RCC 7860 (cell line): ENCODE measurements at places on chromosomes 1 and 21.

DNA sequence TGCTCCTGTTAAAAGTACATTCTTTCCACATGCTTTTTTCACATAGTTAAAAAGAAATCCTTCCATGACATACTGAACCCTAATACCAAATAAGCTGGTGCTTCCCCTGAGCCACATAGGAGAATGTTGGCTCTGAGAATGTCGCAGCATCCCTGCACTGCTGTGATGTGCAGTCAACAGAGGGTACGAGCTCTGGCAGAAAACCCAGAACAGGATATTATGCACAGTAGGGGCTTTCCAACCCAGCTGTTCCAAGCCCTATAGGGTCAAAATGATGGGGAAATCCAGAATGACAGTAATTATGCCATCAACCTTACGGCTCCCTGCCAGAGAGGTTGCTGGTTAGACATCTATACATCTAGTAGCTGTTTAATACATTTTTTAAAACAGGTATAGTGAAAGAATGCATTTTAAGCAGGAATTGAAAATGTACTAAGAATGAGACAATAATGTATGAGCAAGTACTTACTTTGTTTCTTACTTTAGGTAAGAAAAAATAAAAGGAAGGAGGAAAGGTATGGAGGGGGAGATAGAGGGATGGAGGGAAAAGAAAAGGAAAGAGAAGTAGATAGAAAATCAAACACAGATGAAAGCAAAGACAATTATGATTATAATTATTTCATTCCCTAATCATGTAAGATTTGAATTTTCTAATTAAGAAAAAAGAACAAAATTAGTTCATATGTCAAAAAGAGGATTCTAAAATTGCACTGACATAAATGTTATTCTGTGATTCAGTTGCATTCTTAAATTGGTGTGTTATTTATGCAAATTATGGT lies 126.0 kb downstream of the NR5A2 start:
- DNase-seq = peak; percentile 34

DNA sequence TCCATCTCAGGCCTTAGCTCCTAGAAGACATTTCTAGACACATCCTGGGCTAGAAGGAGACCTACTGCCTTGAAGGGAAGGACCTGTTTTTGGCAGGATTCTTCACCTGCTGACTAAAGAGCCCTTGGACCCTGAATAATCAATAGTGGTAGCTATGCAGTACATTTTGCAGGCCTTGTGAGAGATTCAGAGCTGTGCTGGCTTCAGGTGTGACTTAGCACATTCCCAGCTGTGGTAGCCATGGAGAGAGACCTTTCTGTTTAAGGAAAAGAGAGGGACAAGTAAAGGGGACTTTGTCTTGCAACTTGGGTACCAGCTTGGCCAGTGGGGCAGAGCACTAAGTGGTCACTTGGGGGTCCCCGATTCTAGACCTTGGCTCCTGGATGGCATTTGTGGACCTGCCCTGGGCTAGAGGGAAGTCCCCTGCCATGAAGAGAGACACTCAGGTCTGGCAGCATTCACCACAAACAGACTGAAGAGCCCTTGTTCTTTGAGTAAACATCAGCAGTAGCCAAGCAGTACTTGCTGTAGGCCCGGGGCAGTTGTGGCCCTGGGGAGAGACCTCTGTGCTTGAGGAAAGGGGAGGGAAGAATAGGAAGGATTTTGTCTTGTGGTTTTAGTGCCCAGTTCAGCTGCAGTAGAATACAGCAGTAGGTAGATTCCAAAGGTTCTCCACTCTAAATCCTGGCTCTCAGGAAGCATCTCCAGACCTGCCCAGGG lies 26.2 kb upstream of the CD1A start:
- no peak for DNase-seq

GRCh38 chr1:59013276-59013927 lies 229.6 kb upstream of the JUN start:
- peak; percentile 40 for DNase-seq

DNA sequence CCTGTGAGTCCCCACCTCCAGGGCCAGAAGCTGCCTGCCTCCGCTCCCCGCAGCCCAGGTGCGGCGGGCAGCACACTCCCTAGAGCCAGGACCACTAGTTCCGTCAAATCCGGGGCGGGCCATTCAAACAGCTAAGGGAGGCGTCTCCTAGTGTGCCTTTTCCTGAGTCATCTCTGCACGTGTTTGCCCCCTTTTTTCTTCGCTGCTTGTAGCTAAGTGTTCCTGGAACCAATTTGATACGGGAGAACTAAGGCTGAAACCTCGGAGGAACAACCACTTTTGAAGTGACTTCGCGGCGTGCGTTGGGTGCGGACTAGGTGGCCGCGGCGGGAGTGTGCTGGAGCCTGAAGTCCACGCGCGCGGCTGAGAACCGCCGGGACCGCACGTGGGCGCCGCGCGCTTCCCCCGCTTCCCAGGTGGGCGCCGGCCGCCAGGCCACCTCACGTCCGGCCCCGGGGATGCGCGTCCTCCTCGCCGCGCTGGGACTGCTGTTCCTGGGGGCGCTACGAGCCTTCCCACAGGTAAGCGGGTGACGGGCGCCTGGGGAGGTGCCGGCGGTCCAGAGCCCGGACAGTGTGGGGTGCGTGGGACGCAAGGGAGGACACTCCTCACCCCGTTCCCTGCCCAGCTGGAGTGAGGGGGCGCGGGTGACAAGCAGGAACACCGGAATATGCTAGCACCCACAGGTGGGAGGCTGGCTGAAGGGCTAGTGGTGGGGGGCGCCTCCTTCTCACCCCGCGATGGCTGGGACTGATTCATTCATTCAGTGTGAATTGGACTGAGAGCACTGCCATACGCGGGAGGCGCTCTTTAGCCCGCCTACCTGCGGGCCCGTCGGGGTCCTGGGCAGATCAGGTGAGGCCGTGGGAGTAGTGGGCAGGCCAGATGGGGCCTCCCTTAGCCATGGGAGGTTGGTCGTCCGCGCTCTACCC lies at the start of gene TNFRSF8:
TSS of gene TNFRSF8 (plus strand) at position 163 of the 932 bp plus-strand sequence. CDS start at position 459, 296 bp downstream.
- DNase-seq = no peak

DNA sequence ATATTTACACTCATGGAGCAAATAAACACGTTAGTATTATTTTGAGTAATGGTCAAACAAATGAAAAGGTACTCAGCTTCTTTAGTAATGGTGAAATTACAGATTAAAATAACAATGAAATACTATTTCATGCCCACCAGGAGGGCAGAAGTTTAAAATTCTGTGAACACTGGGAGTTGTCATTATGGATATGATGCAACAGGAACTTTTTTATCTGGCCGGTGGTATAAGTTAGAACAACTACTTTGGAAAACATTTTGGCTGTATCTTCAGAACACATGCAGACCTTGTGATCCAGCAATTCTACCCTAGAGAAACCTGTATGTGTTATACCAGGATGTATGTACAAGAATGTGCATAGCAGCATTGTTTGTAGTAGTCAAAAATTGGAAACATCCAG lies 23.2 kb upstream of the PPP1R8 start:
- no peak for DNase-seq

DNA sequence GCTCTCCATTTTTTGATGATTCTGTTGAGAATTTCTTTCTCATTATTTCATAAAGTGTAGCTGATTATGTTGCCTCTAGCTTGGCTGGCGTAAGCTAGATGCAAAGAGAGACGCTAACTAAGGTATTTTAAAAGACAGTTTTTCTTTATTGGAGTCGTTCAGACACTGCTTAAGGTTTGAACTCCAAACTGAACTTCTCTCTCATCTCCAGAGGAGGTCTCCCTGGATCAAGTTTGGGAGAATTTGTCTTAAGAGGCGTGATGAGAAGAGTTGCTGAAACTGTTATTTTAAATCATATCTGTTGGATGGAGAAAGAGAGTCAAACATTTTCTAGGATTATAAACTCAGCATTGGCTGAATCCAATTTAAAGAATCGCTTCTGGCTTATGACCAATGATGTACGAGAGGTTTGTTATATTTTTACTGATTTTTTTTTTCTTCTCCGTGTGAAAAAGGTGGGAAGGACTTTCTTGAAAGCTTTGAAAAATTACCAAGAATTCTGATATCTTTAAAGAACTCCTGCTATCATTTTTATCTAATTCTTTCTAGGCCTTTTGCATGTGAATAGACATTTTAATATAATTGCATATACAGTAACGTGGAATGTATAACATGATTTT lies 34.0 kb downstream of the MAP3K7CL start:
- peak; percentile 57 for DNase-seq

DNA sequence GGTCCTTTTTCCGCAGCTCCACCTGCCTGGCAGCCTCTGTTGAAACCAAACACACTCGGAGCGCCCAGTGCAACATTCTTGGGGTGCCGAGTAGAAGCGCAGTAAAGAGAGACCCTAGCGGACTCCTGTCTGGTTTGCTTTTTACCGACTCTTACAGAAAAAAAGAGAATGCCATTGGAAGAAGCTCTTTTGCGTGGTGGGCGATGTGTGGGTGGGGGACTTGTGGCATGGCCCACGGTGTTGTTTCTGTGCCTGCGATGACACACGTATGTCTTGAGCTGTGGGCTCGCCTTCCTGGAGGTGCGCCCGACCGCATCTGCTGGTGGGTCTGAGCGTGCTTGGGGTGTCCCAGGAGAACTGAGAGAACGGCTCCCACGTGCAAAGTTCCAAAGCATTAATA lies 7.3 kb upstream of the BARHL2 start:
- no peak for DNase-seq

DNA sequence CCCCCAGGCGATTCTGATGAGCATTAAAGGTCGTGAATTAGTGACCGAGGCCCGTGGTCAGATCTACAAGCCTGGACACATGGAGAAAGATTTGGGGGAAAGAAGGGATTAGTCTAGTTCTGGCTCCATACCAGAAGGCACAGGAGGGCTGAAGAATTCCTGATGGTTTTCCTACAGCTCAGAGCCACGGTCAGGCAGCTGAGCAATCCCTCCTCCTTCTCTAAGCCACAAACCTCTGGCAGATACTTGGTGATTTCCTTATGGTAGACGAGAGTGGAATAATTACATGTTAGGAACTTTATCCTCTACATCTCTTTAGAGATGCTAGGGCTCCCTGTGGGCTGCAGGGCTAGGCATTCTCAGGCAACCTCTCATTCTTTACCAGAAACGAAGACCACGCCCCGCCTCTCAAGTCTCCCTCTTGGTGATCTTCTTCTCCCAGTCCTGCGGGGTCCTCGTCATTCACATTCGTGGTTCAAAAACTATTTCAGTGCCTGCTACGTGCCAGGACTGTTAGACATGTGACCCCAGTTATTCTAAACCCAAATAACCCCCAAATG lies 20.5 kb upstream of the ZBTB18 start:
- DNase-seq = no peak

GRCh38 chr21:45302082-45303061 lies 14.7 kb upstream of the POFUT2 start:
- DNase-seq = no peak

DNA sequence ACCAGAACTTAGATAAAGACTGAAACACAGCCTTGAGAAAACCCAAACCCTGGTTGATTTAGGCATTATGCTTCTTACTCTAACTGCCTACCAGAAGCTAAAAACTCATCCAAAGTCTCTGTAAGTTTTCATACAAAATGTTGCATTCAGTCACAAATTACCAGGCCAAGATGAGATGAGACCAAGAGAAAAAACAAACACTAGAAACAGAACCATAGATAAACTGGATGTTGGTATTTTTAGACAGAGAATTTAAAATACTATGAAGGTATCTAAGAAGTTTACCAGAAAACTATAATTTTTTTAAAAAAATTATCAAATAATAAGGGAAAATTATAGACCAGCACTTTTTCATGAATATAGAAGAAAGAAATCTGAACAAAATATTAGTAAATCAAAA lies 180.5 kb downstream of the VPS13D start:
- DNase-seq = no peak

DNA sequence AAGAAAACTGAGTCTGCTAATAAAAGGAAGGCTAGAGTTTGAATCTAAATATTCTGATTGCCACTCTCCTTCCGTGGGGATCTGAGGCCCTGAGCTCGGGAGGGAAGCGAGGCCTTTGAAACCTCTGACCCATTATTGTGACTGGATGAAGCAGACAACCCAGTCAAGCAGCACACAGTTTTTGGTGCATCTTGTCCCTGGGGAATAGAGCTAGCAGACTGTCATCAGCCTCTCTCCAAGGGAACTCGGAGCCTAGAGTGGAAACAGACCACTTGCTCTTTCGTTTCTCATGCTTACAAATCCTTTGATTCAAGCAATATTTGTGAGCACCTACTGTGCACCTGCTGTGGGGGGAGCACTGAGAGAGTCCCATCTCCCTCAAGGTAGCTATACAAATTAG lies 133.2 kb upstream of the KLHDC7A start:
- no peak for DNase-seq

GRCh38 chr1:231581859-231582258 lies 44.7 kb upstream of the DISC1 start:
- DNase-seq = no peak

- DNase-seq = no peak
Measured at GRCh38 chr21:23664193-23664694, 1943.0 kb downstream of the MRPL39 start.

DNA sequence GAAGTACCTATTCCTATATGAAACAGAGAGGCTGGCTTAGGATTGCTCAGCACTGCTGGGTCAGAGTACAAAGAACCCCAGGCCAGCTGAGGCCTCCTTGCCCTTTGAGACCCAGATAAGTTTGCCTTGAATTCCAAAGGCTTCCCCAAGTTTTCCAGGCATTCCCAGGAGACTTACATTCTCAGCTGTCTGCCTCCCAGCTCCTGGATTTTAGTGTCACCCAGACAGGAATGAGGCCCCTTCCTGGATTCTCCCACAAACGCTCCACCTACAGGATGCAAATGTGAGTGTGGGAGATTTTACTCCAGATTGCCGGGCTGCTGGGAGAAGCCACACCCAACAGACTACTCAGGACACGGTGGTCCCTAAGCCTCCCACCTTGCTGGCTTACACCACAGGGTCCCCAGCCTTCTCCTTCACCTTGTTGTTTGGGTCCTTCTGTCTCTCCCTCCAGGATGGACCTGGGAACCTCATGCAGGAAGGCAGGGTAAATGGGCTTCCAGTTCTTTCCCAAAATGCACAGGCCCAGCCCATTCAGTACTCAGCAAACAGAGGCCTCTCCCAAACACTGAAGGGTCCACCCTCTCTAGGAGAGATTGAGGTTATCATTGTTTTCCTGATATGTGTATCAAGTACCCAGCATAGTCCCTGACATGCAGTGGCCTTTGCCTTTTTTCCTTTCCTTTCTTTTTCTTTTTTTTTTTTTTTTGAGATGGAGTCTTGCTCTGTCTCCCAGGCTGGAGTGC lies 10.6 kb downstream of the RHBG start:
- DNase-seq = peak; percentile 9

DNA sequence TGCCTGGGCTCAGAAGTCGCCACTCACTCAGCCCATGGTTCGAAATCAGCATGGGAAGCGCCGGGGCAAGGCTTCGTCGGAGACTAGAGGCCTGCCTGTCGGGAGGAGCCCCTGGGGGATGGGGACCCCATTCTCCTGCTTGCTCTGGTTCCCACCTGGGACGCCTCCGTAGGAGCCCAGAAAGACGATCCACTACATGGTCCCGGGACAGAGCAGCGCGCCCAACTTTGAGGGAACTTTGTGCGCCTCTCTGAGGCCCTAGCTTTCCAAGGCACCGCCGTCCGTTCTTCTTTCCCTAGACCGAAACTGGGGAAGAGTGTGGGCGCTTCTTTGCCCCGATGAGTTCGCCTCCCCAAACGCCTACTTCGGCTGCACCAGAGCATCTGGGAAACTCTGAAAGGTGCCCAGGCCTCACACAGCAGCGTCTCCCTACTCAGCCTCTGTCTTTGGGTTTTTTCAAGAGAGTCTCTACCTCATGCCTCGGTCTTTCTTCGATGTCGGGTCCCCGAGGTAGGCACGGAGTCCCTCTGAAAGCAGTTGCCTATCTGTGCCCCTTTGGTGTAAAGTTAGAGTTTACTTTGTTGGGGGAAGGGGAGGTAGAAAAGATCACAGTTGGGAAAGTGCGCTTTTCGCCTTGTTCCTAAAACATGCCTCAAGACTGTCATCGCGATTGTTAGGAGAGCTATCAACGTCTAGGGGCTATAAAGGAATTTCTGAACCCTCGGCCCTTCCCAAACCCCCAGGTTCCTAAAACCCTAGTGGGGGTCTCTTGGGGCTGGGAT lies 14.0 kb downstream of the NR5A2 start:
- DNase-seq = no peak

- DNase-seq = no peak
Measured at GRCh38 chr1:3831689-3832088, 25.3 kb downstream of the CEP104 start.
